Panc1 (cell line): ENCODE measurements at places on chromosomes 13 and 19.
A peak's percentile ranks its signal among the peaks of the same experiment; 100 is the strongest.

GRCh38 chr13:28466151-28466550 is 28.8 kb downstream of the FLT1 start:
- no peak for DNase-seq

DNA sequence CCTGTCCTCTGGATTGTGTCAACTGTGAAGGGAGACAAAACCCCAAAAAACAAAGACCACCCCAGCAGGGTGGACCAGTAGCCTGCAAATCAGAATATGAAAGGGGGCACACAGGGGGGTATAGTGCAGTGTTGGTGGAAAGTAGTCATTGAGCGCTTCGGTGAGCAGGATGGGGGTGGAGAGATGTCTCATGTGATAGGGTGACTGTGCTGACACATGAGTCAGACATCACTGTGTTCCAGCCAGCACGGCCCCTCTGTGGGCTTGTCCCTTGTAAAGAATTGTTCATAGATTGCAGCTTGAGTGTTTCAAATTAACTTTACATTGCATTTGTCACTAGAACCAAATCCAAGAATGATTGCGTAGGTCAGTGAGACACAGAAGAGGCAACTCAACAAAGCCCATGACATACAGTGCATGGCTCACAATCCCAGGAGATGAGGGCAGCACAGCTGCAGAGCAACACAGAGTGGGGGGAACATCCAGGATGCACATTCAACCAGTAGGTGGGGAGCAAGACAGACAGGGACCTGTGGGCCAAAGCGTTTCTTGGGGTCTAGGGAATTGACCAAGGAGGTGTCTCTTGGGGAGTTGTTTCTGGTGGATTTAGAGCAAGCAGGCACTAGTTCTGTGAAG is 7.5 kb downstream of the ZNF440 start:
- no peak for DNase-seq

GRCh38 chr19:1317274-1318003 is 31.8 kb downstream of the EFNA2 start:
- no peak for DNase-seq

GRCh38 chr13:19672990-19673389 is 39.5 kb downstream of the MPHOSPH8 start:
- DNase-seq = no peak

- no peak for DNase-seq
Measured at GRCh38 chr19:5615756-5616327, 6.7 kb downstream of the SAFB2 start.

DNA sequence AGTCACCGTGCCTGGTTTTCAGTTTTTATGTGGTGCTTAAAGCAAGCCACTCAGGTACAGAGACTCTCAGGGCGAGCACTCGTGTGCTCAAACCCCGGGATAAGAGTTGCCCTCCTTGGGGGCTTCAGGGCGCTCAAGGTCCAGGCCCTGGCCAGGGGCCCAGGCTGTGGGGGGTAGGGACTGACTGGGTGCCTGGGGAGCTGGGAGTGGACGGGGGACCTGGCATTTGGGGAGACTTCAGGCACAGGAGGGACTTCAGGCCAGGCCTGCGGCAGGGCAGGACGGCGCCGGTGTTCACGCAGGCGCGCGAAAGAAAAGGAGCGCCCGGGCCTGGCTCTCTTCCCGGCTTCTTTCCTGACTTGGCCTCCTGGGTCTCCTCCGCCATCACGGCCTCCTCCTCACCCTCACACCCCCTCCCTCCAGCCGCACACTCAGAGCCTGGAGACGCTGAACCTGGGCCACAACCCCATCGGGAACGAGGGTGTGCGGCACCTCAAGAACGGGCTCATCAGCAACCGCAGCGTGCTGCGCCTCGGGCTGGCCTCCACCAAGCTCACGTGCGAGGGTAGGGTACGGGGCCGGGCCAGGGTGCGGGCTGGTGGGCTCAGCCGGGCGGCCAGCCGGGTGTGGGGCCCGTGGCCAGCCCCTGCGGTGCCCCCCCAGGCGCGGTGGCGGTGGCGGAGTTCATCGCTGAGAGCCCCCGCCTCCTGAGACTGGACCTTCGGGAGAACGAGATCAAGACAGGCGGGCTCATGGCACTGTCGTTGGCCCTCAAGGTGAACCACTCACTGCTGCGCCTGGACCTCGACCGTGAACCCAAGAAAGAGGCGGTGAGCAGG is 16.1 kb downstream of the NKPD1 start:
- DNase-seq = no peak

GRCh38 chr13:82993417-82993816 is 888.9 kb downstream of the SLITRK1 start:
- no peak for DNase-seq

DNA sequence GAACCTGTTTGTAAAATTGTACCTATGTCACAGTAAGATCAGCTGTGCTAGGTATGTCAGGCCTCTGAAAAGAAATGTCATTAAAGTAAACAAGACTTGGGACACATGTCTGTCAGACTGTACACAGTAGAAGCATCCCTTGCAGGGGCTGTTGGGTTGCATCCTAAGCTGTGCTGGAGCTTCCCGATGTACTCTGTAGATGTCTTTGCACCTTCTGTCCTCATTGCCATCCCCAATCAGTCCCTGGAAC is 48.7 kb upstream of the GPR183 start:
- DNase-seq = no peak

DNA sequence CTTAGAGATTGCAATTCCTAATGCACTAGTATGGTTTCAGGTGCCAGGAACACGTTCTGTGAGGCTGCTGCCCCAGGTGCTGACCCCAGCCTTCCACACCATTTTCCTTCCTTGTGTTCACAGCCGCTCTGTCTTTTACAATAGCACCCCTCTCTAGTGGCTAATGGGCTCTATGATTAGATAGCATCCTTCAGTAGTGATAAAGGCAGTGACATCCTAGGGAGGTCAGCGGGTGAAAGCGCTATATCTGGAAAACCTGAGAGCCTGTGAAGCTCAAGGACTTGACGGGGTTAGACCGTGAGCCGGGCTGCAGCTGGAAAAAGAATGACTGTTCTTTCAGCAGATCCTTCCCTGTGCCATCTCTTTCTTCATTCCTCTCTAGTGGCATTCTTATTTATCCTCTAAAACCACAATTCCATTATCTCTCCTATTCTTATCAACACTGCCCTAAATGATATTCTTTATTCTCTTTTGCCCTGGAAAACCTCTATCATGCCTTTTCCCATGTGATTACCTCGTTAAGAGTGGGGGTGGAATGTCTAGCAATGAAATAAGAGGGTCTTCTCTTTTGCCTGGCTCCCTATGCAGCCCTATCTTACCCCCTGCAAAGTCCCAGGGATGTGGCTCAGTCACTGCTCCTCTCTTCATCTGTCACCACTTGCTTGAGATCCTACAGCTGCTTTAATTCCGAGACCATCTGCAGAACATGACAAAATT is 21.8 kb downstream of the ALOX5AP start:
- no peak for DNase-seq

- no peak for DNase-seq
Measured at GRCh38 chr13:64446372-64446771, 2783.8 kb downstream of the PCDH9 start.

- no peak for DNase-seq
Measured at GRCh38 chr13:95643936-95644598, 439 bp downstream of the DZIP1 start.

DNA sequence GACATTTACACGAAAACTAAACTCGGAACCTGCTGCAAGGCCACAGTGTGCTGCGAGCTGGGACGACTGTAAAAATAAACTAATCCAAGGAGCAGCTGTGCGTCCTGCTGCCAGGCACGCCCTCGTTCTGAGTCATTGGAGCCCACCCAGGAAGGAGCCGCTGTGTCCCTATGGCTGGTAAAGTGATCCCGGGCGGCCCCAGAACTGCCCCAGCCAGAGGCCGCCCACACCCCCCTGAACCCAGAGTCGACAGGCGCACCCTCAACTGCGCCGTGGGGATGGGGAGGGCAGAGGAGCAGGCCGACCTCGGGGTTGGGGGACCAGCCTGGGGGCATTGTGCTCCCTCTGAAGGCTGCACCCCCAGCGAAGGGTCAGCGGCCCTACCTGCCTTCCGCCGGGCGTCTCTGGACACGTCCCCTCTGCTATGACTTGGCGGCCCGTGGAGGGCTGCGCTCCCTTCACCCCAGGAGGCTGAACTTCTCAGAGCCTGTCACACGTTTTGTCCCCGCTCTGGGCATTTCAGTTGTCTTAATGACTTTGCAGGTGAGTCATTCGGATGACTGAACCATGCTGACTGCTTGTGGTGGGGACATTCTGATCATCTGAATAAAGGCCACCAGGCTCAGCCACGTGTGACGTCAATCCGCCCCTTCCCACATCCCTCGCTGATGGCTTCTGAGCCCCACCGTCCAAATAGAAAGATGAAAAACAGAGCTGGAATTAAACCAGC is 42.7 kb downstream of the ADPRHL1 start:
- peak; percentile 65 for DNase-seq

GRCh38 chr19:51724543-51724942 is 752 bp upstream of the HAS1 start:
- no peak for DNase-seq

GRCh38 chr19:35124098-35125060 is 8.8 kb downstream of the FXYD3 start:
- no peak for DNase-seq

DNA sequence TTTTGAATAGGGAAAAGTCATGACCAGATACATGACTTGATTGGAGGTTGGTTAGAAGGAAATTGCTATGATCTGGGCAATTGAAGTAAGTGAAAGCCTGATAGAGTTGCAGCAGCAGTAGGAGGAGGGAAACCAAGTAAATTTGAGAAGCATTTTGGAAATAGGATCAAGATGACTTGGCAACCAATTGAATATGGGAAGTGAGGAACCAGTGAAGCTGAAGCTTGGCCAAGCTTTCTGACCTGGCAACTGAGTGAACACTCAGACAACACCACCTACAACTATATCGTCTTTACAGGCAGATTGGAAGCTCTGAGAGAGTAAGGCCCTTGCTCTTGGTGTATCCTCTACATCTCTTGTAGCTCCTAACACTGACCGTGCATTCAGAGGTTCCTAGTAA is 16.2 kb upstream of the KATNAL1 start:
- DNase-seq = no peak
